ENCODE measurements at places on chromosomes 6 and 20. TPM values are rescaled to one million over a fixed set of nuclear protein-coding genes. Genes with fewer than 3 reads are reported as not detected.

Gene SLC17A4
- total RNA-seq = 0.10 TPM

Gene SMPDL3A
- total RNA-seq = 7.4 TPM

Gene FOXF2
- total RNA-seq = 2.7 TPM

DNA sequence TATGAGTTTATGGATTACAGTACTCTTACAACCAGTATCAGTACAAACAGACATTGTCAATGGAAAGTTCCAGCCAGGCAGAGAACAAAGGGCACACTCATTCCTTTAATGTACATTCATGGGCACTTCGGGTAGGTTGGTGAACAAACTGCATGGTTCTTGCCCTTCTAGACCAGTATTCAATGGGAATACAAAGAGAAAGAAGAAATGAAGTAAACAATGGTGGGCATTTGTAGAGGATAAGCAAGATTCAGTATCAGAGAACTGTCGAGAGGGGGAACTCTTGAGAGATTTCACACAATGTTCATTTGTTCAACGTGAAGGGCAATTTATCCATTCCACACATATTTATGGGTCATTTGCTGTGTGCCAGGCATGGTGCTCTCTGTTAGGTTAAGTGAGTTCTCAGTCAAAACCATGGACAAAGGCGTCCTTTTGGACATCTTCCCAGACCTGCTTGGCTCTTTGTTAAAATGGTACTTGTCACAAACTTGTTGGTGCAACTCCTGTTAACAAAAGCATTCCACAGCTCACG lies 714.8 kb downstream of the DHX35 start:
- DNase-seq = no peak

- no peak for DNase-seq
Measured at GRCh38 chr6:82870582-82871172, 195.0 kb downstream of the UBE3D start.

DNA sequence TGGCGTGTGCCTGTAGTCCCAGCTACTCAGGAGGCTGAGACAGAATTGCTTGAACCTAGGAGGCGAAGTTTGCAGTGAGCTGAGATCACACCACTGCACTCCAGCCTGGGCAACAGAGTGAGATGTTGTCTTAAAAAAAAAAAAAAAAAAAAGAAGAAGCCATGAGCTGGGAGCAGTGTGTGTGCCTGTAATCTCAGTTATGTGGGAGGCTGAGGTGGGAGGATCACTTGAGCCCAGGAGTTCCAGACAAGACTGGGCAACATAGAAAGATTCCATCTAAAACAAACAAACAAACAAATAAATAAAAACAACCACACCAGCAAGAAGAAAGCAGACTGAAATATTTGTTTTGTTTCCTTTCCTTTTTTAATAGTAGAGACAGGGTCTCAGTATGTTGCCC lies 62.2 kb upstream of the KIF13A start:
- no peak for DNase-seq

DNA sequence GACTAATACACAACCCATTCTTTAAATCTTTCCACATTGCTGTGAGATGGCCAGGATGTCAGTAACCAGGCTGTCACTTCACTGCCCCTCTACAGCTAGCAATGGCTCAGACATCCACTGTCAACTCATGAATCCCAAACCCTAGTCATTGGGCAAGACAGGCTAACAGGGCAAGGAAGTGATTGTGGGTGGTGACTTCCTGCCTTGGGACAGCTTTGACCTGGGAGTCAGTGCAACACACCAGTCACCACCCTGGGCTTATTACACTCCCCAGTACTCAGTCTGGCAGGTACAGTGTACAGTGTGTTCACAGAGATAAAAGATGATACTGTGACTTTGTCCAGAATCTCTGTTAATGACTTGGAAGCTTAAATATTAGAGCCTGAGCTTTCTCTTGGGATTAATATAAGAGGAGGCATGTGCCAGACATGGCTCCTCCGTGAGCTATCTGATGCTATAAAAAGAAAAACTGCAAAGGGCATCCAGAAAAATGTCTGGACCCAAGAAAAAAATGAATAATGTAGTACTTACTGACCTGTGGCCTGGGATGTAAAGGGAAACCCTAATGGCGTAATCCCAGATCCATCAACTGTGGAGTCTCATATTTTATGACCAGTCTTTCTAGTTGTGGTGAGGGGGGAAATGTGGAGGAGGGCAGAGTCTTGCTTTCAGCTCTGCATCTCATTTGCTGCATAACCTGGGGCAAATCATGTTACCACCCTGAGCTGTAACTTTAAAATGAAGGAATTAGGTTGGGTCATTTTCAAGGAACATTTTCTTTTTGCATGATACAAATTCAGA lies 244.4 kb downstream of the SLC24A3 start:
- no peak for DNase-seq

GRCh38 chr6:31430449-31430848 lies 27.1 kb downstream of the MICA start:
- no peak for DNase-seq

DNA sequence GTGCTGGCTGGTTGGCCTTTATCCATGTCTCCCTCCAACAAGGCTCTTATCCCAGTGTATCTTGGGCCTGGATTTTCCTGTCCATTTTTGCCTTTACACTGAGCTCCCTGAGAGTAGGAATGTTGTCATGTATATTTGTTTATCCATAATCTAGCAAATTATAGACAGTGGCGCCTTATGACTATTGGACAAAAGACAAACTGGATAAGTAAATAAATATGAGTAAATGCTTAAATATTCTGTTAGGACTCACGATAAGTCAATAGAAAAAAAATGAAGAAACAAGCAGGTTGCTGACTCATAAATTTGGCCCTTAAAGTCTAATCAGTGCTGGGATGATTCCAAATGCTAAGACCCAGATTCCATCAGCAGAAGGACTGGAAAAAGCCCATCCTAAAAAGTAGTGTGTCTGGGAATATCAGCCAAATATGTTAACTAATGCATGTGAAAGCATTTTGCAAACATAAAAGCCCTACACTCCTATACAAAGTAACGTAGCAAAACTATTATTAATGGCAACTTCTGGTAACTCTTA lies 55.0 kb upstream of the PCSK2 start:
- DNase-seq = no peak

DNA sequence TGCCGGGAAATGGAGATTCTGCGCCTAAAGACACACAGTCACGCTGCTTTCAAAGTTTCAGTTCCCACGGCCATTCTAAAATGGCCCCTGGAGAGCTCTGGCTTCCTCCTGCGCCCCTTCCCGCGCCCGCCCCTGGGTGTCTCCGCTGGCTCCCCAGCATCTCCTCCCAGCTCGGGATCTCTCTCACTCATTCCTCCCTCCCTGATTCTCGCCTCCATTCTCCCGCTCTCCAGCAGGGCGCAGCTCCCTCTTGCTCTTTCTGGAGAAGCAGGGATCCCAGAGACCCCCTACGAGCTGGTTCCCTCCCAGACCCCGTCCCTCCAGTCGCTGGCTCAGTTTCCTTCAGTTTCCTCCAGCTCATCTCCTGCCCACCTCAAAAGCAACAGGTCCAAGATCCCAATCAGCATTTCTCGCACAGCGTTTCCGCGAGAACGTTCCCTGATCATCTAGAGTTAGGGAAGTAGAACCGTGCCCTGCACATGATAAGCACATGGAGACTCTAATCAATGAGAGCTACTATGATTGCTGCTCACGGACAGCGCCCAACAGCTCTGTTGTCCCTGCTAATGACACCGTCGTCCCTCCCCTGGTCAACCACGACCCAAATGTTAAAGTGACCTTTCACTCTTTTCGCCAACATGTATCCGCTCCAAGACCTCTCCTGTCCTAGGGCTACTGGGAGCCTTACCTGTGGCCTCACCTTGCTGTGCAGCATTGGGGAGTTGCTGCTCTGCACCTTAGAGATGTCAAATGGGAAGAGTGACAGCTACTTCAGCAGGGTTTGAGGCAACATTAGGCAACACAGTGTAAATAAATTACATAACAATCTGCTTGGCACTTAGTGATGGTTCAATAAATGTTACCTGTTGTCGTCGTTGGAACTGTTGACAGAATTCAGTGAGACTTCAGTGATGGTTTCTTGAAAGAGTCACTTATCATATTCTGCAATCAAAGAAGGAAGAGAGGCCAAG lies 218.5 kb upstream of the QKI start:
- DNase-seq = no peak

- no peak for DNase-seq
Measured at GRCh38 chr6:43095939-43096338, 19.8 kb downstream of the PTK7 start.

GRCh38 chr6:156992020-156992804 lies 215.0 kb downstream of the ARID1B start:
- no peak for DNase-seq

- DNase-seq = no peak
Measured at GRCh38 chr6:15017261-15017660, 228.6 kb upstream of the JARID2 start.

DNA sequence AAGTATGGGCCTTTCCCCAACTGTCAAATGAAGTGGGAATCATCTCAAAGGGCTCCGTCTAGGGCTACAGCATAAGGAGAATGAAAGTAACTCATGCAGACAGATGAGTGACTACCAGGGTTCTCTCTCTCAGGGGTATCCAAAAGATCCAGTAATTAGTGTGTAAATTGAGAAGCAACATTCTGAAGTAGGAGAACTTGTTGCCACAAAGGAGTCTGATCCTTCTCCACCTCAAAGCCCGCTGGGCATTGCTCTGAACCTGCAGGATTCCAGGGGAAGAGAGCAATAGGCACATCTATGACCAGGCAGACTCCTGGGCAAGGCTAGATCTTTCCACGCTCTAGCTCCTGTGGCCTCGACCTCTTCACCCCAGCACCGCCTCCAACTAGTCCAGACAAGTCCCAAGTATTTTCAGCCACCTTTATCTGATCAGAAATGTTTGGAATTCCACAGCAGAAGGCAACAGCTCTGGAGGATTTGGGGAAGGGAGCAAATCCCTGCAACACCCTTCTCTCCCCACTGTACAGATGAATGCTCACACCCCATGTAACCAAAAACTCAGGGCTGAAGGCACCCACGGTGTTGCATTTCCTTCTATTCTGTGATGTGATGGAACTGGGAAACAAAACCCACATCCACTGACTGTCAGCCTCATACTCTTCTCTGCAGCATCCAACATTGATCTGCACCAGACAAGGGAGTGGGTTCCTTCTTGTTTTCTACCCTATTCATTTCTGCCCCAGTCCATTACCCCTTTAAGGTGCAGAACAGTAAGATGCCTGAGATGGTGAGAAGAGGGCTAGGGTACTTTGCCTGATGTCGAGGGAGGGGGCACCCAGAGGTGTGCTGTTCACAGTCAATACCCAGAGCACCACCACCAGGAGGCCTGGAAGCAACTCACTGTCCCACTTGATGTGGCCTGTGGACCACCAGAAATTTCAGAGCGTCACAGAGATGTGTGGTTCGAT lies 41.0 kb downstream of the COX4I2 start:
- no peak for DNase-seq

GRCh38 chr6:113181164-113181563 lies 676.0 kb upstream of the MARCKS start:
- no peak for DNase-seq

DNA sequence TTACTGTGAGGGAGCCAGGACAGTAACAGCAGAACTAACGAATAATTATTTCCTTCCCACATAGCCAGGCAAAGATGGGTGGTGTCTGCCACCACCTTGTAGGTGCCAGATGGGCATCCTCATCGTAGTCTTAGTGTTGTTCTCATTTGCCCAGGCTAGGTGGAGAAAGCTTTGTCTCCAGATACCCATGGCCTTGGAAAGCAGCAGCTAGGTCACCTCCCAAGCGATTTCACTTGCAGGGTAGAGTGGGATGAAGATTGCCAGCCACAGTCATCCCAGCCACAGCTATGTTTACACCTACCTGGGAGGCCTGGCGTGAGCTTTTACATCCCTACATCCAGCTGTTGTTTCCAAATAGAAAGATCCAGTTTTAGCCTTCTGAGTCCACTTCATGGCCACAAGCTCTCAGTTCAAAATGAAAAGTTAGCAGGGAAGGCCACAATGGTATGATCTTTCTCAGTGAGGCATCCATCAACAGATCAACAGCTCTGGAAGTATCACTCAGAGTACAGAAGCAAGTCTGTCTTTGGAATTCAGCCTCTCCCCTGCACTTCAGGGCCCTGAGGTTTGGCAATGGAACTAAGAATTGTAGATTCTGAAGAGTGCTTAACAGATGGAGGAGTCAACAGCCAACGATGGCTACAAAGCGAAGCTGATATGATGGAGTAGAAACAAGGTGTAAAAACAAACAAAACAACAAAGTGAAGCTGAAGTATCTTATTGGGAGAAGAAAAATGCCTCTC lies 11.0 kb upstream of the SNRPC start:
- no peak for DNase-seq

DNA sequence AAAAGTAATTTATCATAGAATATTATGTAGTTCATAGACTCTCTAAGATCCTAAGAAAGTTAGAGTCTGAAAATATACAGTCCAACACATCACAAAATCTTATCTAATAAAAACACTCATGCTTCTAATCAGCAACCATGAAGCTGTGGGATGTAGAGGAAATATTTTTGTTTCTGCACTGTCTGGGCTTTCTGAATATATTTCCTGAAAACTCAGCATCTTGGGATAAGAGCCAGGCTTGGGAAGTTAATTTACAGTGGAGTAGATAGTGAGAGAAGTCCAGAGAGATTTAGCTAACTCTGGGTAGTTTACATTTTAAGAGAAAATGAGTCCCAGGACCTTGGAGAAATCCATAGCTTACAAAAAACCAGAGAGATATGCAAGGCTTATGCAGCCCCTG lies 150.4 kb upstream of the BMP5 start:
- no peak for DNase-seq

- DNase-seq = no peak
Measured at GRCh38 chr6:82589509-82590206, 226.0 kb downstream of the TPBG start.

DNA sequence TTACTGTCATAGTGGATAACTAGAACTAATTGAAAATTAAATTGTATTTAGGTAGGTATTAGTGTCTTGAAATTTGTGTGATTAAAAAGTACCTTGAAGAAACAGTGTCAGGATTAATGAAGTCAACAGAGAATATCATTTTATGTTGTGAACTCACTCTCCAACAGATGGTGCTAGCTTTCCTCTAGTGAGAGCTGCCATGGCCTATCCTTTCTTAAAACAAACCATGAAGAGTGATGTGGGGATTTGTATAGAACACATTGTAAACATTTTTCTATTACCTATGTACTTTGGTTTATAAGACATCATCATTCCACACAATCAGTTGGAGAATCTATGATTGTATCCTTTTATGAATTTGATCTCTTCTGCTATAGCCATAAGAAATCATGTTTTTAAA lies 4.8 kb upstream of the SRSF12 start:
- no peak for DNase-seq

DNA sequence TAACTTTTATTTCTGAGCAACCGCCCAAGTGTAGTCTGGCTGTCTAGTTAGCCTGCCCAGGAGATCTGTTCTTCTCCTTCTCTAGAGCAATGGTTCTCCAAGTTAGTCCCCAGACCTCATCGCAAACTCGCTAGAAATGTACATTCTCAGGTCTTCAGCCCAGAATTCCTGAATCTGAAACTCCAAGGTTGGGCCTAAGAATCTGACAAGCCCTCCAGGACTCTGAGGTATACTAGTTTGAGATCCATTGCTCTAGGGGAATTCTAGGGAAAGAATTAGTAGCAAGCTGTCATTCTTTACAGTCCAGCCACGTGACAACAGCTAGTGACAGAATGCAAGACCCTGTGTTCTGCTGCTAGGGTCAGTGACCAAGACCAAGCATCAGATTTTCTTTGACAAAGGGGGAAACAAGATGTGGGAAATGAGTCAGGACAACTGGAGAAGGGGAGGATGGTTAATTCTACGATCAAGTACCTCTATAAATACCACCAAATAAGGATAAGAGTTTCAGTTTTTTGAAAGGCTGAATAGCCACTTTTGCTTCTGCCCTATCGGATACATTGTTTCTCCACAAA lies 5.8 kb downstream of the UBE2V1 start:
- DNase-seq = no peak
